ENCODE measurements at places on chromosomes 6 and 20.

DNA sequence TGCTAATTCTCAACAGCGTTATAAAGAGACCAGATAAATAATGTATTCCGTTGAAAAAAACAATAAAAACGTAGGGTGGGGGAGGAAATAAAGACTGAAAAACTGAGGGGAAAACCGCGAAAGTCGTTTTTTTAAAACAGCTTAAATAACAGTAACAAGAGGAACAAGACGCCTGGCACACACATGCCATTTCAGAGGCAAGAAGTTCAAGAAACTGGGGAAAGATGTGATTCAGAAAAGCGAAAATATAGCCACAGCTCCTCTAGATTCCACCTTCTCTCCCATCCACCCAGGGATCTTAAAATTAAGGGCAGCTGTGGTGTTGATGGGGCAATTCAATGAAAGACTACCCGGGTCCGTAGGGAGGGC, 1.3 kb downstream of the EPB41L2 start:
- DNase-seq = no peak

DNA sequence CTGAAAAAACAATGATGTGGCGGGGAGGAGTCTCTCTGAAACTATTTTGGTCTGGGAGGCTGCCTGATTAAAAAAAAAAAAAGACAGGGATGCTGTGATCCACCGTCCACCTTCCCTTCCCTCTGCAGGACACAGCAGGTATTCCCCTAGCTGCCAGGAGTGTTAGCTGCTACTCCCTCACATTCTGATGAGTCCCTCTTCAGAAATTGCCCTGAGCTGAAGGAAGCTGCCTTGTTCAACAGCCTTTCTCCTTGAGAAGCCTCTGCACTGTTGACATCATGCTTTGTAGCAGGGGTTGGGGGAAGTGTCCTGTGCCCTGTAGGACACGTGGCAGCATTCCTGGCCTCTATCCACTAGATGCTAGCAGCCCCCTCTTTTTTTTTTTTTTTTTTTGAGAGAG, 71.7 kb upstream of the ZMYND8 start:
- no peak for DNase-seq

- no peak for DNase-seq
Observed at GRCh38 chr6:2695454-2696095, 55.1 kb downstream of the MYLK4 start.

- DNase-seq = no peak
Observed at GRCh38 chr20:63071541-63072181, 64.9 kb upstream of the BHLHE23 start.

DNA sequence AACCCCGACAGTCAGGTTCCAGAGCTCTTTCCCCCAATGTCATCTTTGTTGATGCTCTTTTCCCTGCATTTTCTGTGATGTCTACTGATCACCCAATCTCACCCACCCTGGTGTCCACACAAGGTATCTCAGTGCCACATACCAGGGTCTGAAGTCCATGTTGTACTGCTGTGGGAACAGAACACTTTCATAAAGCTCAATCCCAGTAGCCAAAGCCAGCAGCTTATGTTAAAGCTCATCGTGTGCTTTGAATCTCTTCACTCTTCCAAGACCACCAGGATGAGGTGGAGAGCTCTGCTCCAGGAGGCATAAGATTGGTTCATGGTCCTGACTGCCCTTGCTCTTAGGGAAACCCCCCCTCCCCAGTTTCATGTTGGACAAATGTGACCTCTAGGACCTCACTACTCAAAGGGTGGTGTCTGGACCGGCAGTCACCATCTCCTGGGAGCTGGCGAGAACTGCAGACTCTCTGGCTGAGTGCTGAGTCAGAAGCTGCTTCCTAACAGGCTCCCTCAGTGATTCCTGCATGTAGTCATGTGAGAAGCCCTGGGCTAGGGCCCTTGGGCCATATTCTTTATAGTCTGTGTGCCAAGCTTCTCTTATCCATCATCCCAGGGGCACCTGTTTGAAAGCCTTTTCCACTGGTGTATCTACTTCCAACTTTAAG, 13.4 kb upstream of the CPNE5 start:
- DNase-seq = no peak

DNA sequence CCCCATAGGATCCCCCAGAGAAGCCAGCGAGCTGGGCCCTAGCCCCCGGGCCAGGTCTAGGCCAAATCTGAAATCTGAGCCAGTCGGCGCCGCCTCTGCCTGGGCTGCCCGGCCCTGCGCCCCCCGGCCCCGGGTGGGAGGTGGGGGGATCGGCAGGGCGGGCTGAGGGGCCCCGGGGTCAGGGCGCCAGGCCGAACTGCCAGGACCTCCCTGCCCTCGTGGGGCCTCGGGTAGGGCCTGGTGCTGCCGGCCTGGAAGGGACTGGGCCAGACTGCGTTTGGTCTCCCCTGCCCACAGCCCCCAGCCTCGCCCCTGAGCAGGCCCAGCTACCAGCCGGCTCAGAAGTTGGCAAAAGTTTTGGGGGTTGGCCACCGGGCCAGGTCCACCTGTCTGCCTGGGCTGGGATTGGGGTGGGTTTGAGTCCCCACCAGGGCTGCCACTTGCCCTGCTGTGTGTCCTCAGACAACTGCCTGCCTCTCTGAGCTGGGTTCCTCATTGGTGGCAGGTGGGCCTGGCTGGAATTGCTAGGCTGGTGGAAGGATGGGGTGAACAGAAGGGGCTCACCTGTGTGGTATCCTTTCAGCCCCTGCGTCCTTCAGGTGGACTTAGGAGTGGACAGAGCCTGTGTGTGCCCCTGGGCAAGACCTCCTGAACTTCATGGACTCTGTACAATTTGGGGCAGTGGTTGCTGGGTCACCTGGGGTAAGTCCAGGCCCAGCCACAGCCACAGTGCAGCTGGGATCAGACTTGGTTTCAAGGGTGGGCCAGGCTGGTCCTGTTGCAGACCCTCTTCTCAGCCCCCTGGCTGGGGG, 801 bp downstream of the SRC start:
- no peak for DNase-seq

DNA sequence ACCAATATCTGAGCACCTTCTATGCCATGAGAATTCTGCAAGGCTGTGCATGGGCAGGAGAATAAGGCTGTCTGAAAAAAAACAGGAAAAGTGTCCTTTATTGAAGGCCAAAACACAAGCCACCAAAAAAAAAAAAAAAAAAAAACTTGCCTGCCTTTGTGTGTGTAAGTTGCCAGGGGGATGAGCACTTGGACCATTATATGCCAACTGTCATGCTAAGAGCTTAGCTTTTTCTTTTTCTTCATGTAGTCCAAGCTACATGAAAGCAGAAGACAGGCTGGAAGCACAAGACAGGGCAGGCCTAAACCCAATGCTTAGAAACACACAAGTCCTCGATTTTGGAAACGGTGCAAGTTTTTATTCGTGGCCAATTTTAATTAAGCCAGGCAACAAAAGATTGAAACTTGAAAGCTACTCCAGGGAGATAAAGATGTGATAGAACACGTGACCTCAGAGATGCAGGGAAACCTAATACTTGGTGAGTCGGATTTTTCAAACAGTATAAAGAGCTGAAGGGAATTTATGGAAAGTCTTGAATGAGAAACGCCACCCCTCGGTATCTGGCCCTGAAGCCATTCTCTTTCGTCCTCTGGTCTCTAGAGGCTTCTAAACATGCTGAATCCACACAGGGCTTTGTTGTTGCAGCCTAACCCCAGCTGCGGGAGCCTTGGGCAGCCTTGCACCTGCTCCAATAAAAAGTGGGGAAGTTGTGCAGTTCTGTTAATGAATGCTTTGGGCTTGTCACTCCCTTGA, 8.6 kb downstream of the BMP7 start:
- DNase-seq = no peak

- DNase-seq = no peak
Observed at GRCh38 chr6:141552031-141552430, 580.7 kb upstream of the GJE1 start.

Measured in SIG-M5 (cell line).